Suppressor macrophage treated with lipopolysaccharide for 4 hours (primary cell): ENCODE measurements at places on chromosomes 1 and 21.
A peak's percentile ranks its signal among the peaks of the same experiment; 100 is the strongest.

DNA sequence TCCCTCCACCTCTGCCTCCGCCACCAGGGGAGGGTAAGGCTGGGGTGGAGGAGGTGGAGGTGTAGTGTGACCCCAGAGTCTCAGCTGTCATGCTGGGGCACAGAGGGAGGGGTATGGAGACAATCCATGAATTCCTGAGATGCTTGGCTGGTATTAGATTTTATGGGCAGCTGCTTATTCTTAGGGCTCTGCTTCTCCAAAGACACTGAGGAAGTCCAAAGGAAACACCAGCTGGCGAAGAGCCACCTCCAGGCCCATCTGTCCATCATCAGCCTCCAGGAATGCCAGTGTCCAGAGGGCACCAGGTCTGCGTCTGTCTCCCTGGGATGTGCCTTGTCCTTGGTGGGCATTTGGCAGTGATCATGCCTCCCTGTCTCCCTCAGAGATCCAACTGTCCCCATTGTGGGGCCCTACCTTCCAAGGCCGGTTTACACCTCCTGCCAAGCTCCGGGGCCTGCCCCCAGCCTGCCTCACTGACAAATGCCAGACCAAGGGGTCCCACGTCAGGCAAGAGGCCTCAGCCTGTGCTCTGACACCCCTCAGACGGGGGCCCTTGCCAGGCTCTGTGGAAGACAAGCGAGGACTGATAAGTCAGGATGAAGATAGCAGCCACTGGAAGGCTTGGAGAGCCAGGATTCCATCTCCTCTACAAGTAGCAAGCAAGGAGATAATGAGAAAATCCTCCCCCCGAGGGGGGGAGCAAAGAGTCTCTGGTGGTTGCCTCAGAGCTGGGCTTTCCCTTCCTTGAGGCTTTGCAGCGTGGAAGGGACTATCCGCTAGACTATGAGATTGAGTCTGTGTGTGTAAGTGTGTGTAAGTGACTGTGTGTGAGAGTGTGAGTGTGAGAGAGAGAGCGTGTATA is 1.6 kb downstream of the TNNI1 start:
- DNase-seq = no peak

DNA sequence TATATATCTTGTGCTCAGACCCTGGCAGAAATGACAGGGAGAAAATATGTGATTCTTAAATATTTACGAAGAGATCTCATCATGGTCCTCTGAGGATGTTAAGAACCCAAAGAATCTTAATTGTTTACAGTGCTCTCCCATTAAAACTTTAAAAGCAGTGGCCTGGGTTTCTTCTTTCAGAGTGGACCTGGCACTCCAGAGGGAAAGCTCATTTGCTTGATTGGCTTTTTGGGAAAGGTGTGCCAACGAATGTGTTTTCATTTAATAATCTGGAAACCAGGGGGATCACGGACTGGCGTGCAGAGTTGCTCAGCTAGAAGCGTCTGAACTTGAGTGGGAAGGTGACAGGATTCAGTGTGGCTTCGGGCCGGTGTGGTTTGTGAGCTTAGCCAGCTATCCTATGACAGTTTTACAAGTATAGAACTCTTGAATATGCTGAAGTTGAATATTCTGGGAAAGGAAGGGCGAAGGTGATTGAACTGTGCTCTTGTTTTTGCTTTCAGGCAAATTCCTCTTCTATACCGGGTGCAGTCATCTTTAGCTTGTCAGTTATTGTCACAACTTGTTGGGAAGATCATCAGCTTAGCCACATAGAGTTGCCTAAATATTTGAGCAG is 154.8 kb downstream of the C1orf21 start:
- no peak for DNase-seq

- no peak for DNase-seq
Observed at GRCh38 chr21:35738347-35738961, 321.9 kb downstream of the SETD4 start.

DNA sequence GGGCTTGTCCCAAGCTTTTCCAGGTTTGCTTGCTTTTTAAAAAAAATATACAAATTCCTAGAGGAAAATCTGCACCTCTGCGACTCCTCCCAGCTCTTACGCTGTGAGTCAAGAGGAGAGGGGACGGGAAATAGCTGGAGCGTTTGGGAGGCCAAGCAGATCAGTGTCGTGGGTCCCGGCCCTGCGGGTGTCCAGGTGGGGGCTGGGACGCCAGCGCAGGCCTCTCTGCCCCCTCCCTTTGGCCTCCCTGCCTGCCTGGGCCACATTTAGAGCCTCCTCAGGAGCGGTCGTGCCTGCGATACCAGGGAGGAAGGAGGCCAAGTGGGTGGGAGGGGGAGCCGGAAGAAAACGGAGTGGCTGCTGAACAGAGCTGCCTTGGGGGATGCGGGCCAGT is 9.0 kb downstream of the WNT4 start:
- no peak for DNase-seq

- no peak for DNase-seq
Observed at GRCh38 chr1:30106125-30106524, 617.3 kb downstream of the MATN1 start.

- no peak for DNase-seq
Observed at GRCh38 chr1:84755216-84755615, 65.0 kb upstream of the SSX2IP start.

DNA sequence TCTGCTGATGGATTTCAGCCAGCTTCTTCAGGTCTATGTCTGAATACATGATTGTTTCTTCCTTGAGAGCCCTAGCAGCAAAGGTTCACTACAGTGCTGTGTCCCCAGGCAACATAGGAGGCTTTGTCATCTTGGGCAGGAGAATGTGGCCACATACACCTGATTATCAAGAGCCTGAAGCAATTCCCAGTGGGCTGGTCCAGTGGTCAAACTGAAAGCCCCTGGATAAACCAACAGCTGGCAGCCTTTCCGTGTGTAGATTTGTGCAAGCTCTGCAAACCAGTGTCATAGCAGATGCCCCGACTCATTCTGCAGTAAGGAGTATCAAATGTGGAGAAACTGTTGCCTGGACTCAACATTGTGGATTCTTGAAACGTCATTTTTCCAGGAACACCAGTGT is 2.3 kb upstream of the GIPC2 start:
- no peak for DNase-seq

- no peak for DNase-seq
Observed at GRCh38 chr1:167065471-167065870, 24.7 kb downstream of the GPA33 start.

- no peak for DNase-seq
Observed at GRCh38 chr21:42679319-42680057, 26.1 kb downstream of the PDE9A start.

GRCh38 chr1:208108213-208108608 is 136.0 kb downstream of the PLXNA2 start:
- no peak for DNase-seq

- no peak for DNase-seq
Observed at GRCh38 chr1:36664571-36665287, 182.0 kb upstream of the CSF3R start.

- peak; percentile 25 for DNase-seq
Observed at GRCh38 chr1:36238433-36238832, 14.2 kb downstream of the THRAP3 start.

- DNase-seq = no peak
Observed at GRCh38 chr1:81220614-81221071, 580.1 kb upstream of the ADGRL2 start.

GRCh38 chr1:242139442-242139841 is 140.5 kb upstream of the MAP1LC3C start:
- DNase-seq = peak; percentile 25

DNA sequence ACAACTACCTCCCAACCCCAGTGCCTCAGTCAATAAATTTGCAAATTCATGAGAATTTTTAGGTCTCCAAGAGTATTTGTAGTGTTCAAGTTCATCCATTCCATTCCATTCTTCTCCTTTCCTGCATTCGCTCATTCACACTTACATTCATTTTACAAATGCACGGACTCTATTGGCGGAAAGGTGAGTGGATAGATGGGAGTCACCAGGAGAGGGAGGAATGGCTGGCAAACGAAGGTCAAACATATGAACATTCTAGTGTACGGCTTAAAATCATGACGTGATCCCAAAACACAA is 2.5 kb downstream of the LORICRIN start:
- DNase-seq = no peak

GRCh38 chr1:177024623-177025022 is 139.9 kb downstream of the ASTN1 start:
- no peak for DNase-seq

DNA sequence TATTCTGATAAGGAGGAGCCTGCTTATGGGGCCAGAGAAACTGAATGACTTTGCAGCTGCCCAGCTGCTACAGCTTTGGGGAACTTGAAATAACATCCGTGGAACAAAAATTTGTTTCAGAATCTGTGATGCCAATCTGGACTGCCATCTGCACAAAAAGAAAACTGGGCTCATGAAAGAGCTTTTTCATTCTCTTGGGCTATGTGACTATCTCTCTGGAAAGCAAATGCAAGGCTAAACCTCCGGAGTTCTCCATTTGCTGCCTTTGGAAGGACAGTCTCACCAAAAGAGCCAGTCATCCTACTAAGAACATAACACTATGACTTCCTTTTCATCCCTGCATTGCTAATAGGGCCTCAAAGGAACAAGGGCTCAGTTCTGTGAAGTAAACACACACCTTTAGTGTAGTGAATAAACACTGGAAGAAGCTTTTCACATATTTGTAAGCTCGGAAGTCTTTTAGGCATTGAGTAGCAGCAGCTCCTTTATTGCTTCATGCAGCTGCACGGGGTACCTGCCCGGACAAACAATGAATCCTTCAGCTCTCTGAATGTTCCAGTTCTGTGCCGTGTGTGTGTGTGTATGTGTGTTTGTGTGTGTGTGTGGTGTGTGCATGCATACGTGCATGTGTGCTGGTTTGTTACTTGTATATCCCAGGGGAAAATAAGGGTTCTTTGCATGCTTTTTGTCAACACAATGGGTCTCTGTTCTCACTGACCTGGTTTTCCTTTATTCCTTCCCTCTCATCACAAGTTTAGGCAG is 255.5 kb upstream of the SGIP1 start:
- peak; percentile 47 for DNase-seq

DNA sequence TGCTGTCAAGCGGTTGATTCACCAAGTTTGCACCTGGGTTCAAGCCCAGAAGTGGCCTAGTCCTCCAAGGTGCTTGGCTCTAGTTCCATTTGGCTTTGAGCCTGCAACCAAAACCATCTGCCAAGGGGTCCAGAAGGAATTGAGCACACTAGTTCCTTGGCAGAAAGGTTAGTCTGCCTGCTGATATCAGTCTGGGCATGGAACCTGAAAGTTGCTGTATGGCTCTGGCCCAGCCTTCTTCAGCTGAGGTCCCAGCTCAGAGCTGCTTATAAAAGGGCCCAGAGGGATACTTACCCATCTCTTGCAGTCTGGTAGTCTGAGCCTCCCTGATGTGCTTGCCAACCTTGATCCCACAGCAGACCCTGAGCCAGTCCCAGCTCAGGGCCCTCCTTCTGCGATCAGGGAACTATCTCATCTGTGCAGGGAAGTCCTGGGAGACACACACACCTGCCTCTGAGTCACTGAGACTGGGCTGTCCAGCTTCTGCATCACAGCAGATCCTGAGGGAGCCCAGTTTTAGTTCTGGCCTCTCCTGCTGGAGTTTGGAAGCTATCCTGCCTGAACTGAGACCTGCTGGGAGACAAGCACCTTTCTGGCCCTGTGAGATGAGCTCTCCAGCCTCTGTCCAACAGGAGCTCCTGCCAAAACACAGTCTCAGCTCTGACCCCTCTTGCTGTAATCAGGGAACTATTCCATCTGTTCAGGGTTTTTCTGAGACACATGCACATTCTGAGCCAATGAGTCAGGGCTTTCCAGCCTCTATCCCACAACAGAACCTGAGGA is 75.8 kb downstream of the CTH start:
- no peak for DNase-seq

DNA sequence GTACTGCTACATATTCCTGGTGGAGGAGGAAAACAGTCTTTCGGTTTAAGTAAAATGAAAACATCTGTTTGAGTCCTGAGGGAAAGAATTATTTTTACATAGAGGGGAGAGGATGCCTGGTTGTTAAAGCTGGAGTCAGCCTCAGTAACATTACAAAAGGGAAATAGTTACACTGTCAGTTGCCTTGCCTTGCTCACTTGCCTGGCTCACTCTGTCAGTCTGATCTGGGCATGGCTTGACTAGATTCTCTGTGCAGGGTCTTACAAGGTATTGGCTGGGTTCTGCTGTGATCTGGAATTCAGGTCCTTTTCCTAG is 8.4 kb upstream of the UBE2U start:
- DNase-seq = no peak

GRCh38 chr1:227215863-227216510 is 102.3 kb downstream of the CDC42BPA start:
- no peak for DNase-seq

DNA sequence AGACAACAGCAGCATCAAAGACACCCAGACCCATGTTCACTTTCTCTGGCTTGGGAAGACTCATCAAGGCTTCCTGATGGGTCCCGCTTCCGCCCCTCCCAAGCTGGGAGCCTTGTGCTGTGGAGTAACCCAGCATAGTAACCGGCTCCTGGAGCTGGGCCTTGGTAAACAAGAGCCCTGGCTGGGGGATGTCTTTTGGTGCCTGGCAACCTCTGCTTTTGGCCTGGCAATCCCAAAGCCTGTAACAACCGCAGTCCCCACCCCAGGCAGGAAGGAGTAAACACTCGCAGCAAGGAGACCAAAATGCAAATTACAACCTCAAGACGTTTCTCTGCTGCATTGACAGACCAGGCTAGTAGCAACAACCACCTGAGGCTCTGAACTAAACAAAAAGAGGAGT is 16.9 kb upstream of the THRAP3 start:
- no peak for DNase-seq

DNA sequence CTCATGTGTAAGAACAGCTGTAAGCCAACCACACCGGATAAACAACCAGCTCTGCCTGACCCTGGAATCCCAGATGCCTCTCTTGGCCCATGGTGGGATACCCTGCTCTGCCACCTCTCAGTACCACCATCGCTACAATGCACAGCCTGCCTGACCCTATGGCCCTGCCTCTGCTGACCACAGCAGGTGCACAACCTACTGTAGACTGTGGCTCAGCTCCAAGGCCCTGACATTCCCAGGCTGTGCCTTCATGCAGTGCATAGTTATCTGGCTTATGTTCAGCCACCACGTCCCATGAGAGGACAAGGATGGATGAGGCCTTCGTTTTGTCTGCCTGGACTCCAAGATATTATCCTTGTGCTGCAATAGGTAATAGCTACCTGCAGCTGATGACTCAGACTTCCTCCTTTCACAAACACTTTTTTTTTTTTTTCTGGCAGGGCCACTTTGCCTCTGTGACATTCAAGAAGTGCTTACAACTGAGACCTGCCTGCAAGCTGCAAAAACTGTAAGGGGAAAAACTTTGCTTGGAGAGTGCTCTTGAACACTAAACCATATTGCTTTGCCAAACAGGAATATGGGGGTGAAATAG is 177.7 kb downstream of the URB2 start:
- DNase-seq = no peak

- no peak for DNase-seq
Observed at GRCh38 chr1:156973417-156973816, 53.0 kb downstream of the LRRC71 start.

GRCh38 chr1:10909697-10910680 is 102.5 kb upstream of the TARDBP start:
- DNase-seq = peak; percentile 67

- no peak for DNase-seq
Observed at GRCh38 chr1:173148971-173149370, 58.2 kb downstream of the TNFSF4 start.
